Activated naive CD4-positive, alpha-beta T cell (primary cell): ENCODE measurements at places on chromosomes 4 and X.

GRCh38 chr4:115929373-115929772 lies 816.0 kb upstream of the NDST4 start:
- no peak for DNase-seq

- no peak for DNase-seq
Observed at GRCh38 chr4:79663141-79663540, 255.1 kb upstream of the GK2 start.

GRCh38 chr4:88939697-88940096 lies 117.3 kb downstream of the FAM13A start:
- DNase-seq: no peak

- no peak for DNase-seq
Observed at GRCh38 chr4:26406346-26406975, 83.8 kb downstream of the CCKAR start.

GRCh38 chrX:68708503-68709290 lies 61.2 kb downstream of the STARD8 start:
- no peak for DNase-seq

DNA sequence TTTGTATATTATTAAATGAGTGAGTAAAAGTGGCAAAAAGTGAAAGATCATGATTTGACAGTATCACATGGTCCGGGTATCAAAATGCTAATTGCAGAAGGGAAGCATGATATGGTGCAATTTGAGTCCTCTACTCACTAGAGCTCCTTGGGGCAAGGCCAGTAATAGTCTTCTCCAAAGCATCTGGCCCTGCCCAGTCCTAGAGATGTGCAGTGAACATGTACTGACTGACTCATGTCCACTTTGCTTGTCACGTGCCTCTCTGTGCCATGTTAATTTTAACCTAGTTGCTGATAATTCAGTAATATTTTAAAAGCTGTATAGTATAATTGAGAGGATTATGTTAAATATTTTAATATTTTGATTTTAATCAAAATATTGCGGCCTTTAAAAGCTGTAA lies 54.6 kb upstream of the TENM3 start:
- no peak for DNase-seq

DNA sequence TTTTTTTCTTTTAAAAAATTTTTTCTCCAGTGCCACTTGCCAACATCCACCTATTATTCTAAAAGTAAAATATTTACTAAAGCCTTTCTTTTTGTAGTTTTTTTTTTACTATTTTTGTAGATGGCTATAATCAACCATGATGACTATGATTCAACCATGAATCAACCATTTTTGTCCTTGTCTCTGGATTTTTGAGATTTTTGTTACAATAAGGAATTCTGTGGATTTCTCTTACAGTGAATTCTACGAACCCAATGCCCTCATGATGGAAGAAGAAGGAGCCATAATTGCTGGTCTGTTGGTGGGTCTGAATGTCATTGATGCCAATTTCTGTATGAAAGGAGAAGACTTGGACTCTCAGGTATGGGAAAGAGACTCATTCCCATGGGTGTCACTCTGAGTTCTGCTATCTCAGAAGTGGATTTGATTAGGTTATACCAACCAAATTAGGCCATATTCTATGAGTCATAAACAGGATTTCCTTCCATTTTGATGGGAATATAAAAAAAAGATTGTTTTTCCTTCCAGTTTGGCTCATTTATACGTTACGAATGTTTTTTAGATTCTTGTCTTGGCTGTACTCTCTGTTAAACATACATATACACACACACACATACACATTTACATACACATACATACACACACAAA lies 46.7 kb downstream of the RUFY3 start:
- no peak for DNase-seq

- no peak for DNase-seq
Observed at GRCh38 chrX:135581496-135581895, 61.0 kb downstream of the INTS6L start.
